ENCODE measurements at places on chromosomes 16 and 17.

DNA sequence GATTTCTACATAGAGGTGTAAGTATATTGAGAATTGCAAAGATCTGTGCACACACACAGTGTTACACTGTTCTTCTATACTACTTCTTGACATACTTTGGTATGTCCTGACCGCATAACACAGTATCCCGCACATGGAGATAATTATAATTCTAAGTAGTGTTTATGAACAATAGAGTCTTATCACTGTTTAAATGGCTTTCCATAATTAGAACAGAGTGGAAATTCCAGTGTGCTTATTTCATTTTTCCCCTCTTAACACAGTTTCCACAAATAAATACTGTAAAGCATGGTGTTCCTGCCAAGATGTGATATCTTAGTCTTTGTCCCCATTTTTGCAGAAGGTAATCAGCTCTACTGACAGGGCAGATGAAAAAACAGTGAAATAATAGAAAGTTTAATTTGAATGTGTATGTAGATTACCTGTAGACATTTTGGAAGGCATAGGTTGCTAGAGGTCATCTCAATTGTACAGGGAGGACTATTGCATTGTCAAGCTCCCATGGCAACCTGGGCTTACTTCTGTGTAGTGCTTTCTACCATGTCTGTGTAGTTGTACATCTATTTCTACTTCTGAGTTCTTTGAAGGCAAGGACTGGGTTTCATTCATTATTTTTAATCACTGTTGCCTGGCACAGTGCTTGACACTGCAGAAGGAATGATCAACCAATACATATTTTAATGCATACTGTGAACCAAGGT lies 10.1 kb upstream of the KRT28 start:
- DNase-seq, result no peak

GRCh38 chr16:85649411-85650134 lies 36.5 kb downstream of the GSE1 start:
- DNase-seq, result no peak

GRCh38 chr17:31488264-31488981 lies 96.9 kb downstream of the RAB11FIP4 start:
- DNase-seq, result no peak

- DNase-seq, result no peak
Observed at GRCh38 chr16:4972938-4973587, 14.9 kb downstream of the SEC14L5 start.

DNA sequence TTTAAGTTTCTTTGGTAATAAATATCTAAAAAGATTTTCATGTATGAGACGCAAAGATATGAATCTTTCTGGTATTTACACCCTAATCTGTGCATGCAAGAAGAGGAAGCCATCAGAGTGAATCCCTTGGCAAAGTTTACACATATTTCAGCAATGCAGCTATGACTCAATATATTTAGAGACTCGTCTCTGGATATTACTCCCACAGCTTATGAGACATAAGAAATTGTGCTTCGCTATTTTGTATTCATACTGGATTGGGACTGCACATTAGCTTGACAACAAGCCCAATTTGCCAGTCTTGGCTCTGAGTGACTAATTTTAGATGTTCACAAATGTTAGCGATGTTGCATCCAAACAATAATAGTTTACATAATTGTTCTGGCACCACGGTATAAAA lies 532.0 kb downstream of the CDH11 start:
- DNase-seq, result no peak

DNA sequence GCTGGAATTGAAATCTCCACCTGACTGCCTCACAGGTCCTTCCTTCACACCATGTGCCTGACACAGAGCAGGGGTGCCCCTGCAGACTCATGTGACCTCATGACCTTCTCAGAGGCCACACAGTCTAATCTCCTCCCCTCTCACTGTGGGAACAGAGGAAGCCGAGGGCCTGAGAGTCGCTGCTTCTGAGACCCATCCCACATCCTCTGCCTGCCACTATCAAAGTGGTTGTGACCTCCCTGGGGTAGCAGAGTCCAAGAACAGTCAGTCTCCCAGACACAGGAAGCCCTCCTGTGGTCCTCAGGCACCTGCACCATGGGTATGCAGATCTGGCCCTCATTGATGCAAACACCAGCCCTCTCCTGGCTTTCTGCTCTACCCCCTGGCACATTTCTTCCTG lies 78.5 kb downstream of the RAB11FIP4 start:
- DNase-seq, result no peak

GRCh38 chr17:61289408-61290385 lies 109.9 kb upstream of the TBX2 start:
- no peak for DNase-seq

- DNase-seq, result no peak
Observed at GRCh38 chr16:18936727-18937340, 10.6 kb upstream of the SMG1 start.

DNA sequence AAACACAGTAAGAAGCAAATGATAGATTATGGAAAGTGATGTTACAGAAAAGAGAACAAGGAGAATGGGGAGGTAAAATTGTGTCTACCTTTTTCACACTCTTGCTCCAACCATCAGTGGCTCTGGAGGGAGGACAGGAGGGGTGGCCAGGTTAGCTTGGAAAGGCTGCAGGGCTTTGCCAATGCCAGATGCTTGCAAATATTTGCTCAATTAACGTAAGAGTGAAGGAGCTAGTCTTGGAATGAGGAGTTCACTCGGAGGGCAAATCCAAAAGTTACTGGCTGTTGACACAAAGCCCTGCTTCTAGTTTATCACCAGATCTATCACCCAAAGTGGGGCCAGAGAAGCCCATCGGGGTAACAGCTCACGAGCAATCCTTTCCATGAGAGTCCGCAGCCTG lies 7.4 kb upstream of the TNRC6C start:
- no peak for DNase-seq

GRCh38 chr17:78852709-78853121 lies 12.1 kb upstream of the USP36 start:
- DNase-seq, result no peak

GRCh38 chr17:50565402-50566350 lies 5.2 kb downstream of the CACNA1G start:
- DNase-seq, result no peak

DNA sequence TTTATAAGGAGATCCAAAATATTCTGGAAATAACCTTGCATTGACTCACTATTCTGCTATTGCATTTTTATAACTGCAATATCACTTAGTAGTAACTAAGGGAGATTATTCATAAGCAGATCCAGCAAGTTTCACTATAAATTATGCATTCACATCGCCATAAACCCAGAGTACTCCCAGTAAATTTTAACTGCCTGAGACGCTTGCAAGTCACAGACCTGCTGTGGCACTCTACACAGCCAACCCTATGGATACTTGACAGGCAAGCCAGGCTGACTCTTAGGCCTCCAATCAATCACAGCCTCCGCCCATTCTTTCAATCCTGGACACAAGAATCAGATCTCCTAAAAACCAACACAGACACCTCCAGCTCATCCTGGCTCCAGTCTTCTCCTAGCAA lies 28.2 kb downstream of the USP31 start:
- no peak for DNase-seq

DNA sequence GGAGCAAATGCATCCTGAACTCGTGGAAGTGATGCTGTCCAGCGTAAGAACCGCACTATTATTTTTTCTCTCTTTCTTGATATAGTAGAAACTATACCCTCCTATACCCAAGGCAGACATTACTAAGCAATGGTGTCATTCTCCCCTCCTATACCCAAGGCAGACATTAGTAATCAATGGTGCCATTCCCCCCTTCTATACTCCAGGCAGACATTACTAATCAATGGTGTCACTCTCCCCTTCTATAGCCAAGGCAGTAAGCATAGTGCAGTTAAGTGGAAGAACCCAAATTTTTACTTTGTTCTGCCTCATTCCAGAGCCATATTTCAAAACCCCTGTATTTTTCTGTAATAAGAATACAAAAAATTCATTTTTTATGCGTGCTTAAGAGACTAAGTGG lies 506.2 kb upstream of the EEF2KMT start:
- DNase-seq, result no peak

DNA sequence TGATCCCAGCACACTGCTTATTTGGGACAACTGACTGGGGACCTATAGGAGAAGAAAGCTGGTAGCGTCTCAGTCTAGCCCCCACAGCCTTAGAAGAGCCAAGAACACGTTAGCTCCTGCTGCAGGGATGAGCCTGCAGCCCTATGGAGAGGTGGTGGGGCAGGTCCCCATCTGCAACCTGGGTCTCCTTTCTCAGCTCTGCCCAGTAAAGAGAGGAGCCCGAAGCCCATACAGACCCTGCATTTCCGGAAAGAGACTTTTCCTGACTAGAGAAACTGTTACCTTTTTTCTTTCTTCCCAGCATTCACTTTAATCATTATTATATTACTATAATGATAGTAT lies 788 bp downstream of the METTL22 start:
- no peak for DNase-seq

- no peak for DNase-seq
Observed at GRCh38 chr16:26542198-26542597, 524.5 kb upstream of the C16orf82 start.

DNA sequence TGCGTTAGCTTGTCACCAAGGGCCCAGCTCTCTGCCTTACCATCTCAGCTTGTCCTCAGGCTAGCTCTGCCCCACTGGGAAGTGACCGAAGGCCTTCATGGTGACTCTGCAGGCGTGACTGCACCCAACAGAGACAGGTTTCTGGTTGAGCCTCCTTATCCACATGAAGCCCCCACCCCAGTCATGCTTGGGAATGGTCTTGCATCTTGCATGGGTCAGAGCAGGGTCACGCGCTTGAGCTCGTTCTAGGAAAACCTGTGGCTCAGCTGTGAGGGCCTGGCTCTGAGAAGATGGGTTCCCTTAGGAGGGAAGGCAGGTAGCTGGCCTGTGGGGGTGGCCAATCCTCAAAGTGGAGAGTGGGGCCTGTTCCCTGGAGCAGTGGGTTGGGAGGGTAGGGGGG lies 122.8 kb downstream of the BANP start:
- no peak for DNase-seq

DNA sequence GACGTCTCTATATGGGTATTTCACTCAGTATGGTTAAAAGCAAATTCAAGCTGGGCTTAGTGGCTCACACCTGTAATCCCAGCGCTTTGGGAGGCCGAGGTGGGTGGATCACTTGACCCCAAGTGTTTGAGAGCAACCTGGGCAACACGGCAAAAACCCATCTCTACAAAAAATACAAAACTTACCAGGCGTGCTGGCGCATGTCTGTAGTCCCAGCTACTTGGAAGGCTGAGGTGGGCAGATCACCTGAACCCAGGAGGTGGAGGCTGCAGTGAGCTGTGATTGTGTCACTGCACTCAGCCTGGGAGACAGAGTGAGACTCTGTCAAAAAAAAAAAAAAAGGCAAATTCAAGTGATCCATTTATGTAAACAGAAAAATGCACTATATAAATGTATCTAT lies 1.3 kb upstream of the TNFRSF17 start:
- no peak for DNase-seq

GRCh38 chr17:80101946-80102663 lies 724 bp downstream of the GAA start:
- DNase-seq, result no peak

- DNase-seq, result no peak
Observed at GRCh38 chr16:55479430-55480140, 587 bp downstream of the MMP2 start.

DNA sequence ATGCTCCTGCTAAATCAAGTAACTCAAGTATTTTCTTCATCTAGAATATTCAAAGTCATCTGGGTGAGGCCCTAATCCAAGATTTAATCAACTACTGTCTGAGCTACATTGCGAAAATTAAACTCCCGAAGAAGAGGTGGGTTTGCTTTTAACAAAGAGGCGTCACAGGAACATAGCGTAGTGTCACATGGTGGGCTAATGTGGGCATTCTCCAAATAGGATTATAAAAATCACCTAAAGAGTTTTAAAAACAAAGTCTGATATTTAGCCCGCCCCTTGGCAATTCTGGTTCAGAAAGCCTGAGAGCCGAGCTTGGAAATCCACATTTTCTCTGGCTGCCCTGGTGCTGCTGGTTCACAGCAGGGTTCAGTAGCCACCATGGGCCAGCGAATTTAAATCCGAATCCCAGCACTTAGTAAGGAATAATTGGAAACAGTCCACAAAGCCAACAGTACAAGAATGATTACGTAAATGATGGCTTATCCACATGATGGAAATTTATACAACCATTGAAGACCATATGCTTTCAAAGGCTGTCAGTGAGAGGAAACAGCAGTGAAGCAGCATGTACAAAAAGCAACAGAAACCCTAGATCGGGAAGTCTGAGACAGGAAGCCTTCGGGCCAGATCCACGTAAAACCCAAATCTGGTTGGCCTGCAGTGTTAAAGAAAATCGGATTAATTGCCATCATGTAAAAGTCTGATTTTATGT lies 8.8 kb downstream of the PMM2 start:
- DNase-seq, result no peak

DNA sequence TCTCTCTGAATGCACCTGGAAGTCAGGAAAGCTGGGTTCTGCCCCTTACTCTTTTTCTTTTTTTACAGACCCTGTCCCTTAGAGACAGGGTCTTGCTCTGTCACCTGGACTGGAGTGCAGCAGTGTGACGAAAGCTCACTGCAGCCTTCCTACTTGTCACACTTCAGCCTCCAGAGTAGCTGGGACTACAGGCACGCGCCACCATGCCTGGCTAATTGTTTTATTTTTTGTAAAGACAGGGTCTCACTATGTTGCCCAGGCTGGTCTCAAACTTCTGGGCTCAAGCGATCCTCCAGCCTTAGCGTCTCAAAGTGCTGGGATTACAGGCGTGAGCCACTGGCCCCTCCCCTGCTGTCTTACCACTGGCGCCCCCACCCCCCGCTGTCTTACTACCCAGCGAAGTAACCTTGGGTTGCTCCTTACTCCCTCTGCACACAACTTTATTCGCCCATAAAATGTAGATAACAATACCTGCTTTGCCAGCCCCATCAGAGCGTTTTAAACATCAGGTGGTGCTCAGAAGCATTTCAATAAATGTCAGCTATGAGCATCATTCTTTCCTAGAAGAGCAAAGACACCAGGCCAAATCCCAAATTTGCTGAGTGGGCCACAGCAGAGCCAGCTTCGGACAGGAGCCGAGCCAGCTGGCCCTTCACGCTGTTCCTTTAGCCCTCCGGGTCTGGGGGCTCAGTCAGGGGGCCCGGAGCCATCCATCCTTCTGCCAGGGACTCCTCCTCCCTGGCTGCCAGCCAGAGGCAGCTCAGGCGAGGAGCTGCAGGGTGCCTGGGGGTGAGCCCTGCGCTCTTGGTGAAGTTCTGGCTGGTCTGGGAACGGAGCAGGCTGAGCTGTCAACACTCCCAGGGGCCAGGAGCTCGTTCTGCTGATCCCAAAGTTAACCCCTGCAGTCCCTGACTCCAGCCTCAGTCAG lies 24.4 kb downstream of the SRL start:
- DNase-seq, result no peak

GRCh38 chr17:30226878-30227277 lies 8.6 kb downstream of the SLC6A4 start:
- DNase-seq, result no peak

All from stimulated activated CD4-positive, alpha-beta T cell treated with anti-CD3 and anti-CD28 coated beads, Interleukin-1b, Interleukin-23, amount 100 ng/mL, for 24 hours (primary cell).